ENCODE measurements at places on chromosomes 2 and 18. TPM values are rescaled to one million over a fixed set of nuclear protein-coding genes. Genes with fewer than 3 reads are reported as not detected.

Gene TEX44
- polyA plus RNA-seq, result not detected

Gene ACVR1
- polyA plus RNA-seq, result 27.6 TPM

Gene NEDD4L
- polyA plus RNA-seq, result 140 TPM

GRCh38 chr2:98445177-98445682, 572 bp downstream of the INPP4A start:
- peak; percentile 33 for DNase-seq

DNA sequence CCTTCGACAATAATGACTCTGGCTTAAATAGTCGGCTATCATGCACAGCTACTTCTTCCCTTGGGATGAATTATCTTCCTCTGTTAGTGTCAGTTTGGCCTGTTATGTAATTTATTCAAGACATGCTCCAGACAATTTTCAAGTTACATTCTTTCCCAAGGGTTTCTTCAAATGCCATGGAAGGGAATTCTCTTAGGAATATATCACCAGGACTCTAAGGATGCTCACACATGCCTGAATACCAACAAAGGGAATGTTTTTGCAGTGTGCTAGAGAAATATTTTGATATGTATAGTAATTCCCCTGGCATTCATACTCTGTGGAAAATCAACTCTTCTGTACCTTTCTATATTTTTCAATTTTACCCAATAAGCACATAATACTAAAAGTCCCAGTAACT, 286.0 kb upstream of the KYNU start:
- DNase-seq, result no peak

Gene NT5C1B
- 1.5 TPM for polyA plus RNA-seq

DNA sequence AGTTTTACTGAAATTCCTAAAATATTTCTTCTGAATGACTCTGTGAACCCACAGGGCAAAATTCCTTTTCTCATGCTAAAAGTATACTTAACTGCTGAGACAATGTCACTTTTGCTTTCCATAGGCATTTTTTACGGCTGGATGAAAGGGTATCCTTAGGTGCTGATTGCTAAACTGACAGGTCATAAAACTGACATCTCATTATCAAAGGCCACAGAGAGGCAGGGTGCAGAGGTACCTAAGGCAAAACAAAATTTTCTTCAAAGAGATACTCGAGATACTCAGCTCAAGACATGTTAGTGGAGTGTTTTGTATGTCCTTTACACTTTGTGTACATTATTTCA, 62.0 kb upstream of the WDR75 start:
- DNase-seq, result no peak

DNA sequence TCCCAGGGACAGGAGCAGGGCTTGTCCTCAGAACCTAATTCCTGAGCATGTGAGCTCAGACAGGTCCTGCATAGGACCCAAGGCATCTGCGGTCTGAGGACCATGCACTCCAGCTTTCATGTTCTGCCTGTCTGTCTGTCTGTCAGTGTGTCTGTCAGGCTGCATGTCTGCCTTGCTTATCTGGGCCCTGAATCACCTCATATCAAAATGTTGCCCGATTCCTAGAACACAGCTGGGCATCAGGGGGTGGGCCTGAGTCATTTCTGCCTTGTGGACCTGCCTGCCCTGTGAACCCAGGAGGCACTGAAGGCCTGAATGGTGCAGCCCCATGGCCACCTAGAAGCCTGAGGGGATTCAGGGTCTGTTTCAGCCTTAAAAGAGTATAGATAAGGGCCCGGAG, 22.1 kb downstream of the INHBB start:
- no peak for DNase-seq

Gene RESP18
- not detected for polyA plus RNA-seq

- no peak for DNase-seq
Measured at GRCh38 chr18:28124131-28125029, 52.5 kb downstream of the CDH2 start.

DNA sequence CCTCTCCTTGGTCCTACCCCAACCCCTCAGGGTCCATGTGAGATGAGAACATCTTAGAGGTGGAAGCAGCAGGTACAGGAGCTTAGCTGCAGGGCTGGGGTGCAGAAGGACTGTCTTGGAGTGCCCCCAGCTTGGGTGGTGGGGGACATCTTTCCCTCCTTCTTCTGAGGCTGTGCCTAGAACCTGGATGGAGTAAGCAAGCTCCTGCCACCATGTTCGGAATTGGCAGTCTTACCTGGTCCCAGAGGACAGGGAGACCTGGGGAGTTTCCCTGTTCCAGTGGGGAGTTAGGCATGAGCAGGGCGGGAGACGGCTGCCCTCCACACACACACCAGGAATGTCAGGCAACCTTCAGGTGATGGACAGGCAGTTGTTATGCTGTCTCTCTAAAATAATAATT, 131.0 kb upstream of the COPS8 start:
- DNase-seq, result no peak

DNA sequence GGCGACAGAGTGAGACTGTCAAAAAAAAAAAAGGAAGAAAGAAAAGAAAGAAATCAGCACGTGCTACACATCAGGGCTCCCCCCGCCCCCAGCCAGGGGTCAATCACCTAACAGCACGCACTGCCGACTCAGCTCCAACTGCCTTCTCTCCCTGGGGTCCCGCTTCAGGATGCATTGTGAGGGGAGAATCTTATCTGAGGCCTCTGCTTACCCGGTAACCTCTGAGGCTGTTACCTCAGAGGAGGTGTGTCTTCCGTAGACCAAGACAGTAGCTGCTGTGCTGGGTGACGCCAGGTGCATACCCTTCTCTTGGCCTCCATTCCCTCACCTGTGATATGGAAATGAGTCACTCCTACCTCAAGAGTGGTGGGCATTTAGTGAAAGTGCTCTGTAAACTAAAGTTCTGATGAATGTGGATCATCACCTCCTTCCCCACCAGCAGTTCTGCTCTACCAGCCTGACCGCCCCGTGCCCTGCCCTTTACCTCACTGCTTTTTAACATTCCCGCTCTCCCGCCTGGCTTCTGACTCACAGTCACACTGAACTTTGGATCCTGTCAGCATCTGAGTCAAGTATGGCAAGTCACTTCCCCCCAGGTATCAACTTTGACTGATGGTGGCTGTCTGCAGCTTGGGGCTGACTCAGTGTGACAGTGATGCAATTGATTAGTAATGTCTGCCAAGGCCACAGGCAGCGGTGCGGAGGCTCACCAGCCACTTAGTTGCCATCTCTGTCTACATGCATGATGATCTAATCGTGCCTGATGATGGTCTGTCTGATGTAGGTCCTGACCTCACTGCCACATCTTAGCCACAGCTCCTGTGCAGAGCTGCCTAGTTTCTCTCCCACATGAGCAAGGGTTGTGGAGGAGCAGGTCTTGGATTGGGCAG, 20.1 kb downstream of the ARID5A start:
- no peak for DNase-seq

Gene RIT2
- polyA plus RNA-seq, result 0.13 TPM

DNA sequence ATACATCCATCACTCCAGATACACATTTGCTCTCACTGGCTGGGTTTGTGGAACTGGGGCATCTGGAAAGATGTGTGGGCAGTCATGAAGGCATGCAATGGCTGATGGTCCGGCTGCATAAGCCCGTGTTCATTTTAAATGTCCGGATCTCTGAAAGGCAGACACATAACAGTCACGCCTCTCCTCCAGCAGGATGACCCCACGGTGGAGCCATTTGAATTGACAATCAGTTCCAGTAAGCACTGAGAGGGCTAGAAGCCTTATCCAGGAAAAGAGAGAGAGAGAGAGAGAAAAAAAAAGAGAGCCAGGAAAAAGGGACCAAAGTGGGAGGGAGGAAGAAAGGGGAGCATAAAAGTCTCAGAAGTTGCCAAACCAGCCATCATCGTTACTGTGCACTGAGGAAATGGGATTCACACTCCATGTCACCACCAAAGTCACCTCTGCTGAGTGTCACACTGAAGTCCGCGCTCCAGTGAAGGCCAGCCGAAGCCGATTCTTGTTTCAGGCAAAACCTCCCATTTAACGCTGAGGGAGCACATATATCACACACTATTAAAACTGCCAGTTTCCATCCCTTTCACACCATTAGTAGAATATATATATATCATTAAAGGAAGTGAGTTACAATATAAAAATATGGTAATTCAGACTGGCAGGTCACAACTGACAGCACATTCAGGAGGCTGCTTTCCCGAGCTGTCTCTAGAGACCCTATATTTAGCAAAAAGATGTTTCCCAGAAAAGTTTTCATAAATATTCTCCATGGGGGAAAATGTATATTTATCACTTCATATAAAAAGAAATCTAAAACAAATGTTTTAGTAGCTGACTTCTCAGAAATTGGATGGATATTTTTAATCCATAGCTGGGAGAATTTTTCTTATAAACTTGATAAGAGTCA, 142.0 kb downstream of the ACTR3 start:
- no peak for DNase-seq

Gene ZNF514
- 33.3 TPM for polyA plus RNA-seq

Gene SLC30A3
- 6.2 TPM for polyA plus RNA-seq

- no peak for DNase-seq
Measured at GRCh38 chr2:207112383-207112782, 53.4 kb downstream of the KLF7 start.

Gene NOSTRIN
- polyA plus RNA-seq, result 37.2 TPM

GRCh38 chr2:172091761-172092566, 6.7 kb downstream of the DLX1 start:
- no peak for DNase-seq

- no peak for DNase-seq
Measured at GRCh38 chr2:19046986-19047780, 311.2 kb downstream of the OSR1 start.

- DNase-seq, result no peak
Measured at GRCh38 chr2:20433249-20433648, 13.6 kb upstream of the RHOB start.

DNA sequence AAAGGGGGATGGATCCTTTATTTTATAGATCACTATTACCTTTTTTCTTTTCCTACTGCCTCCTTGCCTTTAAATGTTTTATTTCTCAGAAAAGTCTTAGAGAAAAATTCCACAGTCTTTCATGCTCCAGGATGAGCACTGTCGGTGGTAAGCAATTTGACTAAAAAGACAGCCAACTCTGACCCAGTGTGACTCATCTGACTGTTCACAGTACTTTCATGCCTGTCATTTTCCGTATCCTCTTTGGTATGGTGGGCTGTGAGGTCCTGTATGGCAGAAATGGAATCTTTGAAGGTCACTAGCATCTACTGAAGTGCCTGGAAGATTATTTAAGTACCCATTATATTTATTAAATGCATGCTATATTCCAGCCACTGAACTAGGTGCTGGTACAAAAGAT, 2.1 kb upstream of the RFTN2 start:
- DNase-seq, result no peak
